ENCODE measurements at places on chromosomes 12 and 14. TPM values are rescaled to one million over a fixed set of nuclear protein-coding genes. Genes with fewer than 3 reads are reported as not detected.
A peak's percentile ranks its signal among the peaks of the same experiment; 100 is the strongest.

GRCh38 chr12:113439606-113440030 is 17.4 kb downstream of the SDSL start:
- peak; percentile 31 for DNase-seq

DNA sequence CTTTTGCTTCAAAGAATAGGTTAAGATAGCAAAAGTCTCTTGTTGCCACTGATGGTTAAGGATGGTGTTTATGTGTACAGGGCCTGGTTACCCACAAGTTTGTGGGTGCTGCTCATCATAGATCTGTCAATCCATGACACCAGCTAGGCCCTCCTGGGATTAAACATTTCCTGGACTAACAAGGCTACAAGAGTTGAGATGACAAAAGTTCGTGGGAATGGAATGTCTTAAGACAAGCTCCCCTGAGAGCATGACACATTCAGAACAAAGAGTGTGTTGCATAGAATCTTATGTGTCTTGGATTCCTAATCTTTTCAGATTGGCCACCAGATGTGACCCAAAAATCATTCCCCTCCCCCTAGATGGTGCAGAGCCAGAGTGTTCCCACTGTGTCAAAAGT is 592.5 kb upstream of the USP15 start:
- DNase-seq: no peak

- no peak for DNase-seq
These were observed 384.9 kb upstream of the FOXG1 start for GRCh38 chr14:28381656-28382055.

- no peak for DNase-seq
These were observed 52.8 kb downstream of the STXBP6 start for GRCh38 chr14:24996930-24997725.

Gene USP5
- total RNA-seq: 119 TPM

DNA sequence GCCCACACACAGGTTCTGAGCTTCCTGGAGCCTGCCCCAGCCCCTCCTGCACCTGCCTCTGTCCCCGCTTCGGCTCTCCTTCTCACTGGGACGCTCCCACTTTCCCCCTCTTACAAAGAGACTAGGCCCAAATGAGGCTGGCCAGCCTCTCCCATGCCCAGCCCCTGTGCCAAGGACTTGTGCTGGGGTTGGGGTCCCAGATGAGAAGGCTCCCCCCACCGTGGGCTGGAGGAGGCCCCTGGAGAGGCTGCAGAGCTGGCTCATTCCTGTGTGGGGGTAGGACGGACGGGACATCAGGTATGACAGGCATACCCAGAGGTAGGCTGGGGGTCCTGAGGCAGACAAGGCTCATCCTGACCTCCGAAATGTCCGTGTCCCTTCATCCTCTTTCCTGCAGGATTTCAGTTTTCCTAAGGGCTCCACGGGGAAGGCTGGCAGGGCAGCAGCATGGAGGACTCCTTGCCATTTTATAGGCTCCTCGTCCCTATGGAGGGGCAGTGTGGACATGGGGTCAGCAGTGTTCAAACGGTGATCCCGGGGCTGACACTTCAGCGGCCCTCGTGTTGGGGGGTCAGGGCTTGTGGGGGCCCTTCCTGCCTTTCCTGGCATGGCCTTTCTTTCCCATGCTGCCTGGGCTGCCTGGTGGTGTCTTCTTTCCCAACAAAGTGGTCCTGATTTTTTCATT is 49.1 kb upstream of the MEG3 start:
- DNase-seq: no peak

DNA sequence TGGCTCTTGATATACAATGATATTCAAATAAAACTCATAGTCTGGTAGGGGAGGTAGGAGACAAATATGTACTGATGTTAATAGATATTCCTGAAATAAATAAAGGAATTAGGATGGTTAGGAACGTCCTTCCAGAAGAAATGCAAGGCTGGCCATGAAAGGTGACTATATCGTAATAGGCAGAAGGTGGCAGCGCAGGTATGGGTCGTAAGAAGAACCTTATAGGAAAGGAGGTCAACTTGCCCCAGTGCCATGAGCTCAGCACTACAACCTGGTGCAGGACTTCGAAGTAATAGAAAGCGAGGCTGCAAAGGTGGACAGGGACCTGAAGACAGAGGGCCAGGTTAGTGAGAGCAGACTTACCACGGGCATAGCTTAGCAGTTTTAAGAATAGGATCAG is 55.3 kb upstream of the FGD4 start:
- no peak for DNase-seq

DNA sequence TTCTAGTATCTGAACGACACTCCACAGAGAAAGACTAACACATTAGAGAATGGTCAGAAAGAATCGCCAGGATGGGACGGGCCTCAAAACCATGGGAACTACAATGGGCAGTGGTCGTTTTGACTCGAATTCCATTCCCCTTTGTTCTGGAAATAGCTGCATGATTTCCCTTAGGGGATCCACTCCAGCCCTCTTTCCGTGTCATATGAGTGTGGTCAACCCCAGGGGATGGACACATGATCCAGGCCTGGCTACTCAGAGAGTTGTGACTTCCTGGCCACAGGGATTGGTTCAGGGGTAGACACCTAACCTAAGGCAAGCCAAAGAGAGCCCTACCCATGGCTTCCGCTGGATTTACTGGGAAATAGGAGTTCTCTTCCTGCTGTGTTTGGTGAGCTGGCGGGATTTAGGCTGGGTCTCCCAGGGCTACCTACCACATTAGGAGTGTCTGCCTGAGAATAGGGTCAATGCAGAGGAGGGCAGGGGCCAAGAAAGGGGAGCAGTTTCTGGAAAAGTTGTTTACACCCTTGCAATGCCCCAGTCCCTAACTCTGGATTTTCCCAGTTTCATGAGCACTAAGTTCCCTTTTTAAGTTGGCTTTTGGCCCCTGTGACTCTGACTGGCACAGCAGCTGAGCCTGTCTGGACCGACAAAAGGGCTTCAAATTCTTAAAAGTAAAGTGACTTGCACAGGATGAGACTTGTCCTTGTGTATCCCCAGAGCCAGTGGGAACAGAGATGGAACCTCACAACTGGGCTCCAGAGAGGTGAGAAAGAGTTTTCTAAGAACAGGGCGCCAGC is 28.1 kb upstream of the GPATCH2L start:
- DNase-seq: no peak

- DNase-seq: no peak
These were observed 3.5 kb upstream of the NFE2 start for GRCh38 chr12:54304187-54304810.

Gene SNX6
- 116 TPM for total RNA-seq

GRCh38 chr14:55071870-55072640 is 20.6 kb downstream of the MAPK1IP1L start:
- peak; percentile 94 for DNase-seq

- DNase-seq: peak; percentile 55
These were observed 24.1 kb downstream of the YAF2 start for GRCh38 chr12:42213954-42214426.

DNA sequence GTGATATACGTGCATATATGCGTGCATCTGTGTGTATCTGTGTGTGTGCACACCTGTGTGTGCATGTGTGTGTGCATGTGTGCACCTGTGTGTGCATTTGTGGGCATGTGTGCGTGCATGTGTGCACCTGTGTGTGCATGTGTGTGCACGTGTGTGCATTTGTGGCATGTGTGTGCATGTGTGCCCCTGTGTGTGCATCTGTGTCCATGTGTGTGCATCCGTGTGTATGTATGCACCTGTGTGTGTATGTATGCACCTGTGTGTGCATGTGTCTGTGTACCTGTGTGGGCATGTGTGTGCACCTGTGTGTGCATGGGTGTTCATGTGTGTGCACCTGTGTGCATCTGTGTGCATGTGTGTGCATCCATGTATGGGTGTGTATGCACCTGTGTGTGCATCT is 167.8 kb upstream of the SFSWAP start:
- DNase-seq: no peak

- DNase-seq: peak; percentile 98
These were observed 9.0 kb downstream of the ARHGDIB start for GRCh38 chr12:14952299-14952921.

DNA sequence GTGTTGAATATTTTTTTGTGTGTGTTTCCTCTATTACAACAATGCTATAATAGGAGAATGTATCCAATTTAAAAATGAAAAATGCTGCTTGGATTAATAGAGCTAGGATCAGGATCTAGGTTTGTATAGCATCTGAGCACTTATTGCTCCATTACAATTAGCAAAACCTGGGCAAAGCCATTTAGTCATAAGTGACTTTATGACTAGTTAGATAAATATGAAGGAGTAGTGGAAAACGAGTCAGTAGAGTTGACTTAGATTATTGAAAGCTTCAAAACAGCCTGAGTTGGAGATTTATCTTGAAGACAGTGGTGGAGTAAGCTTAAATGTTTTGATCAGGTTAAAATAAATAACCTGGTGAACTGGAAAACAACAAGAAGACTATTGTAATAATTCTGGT is 2.8 kb downstream of the MED21 start:
- DNase-seq: peak; percentile 15

Gene BAZ1A
- 43.6 TPM for total RNA-seq

GRCh38 chr14:60622210-60622916 is 26.9 kb downstream of the SIX1 start:
- peak; percentile 26 for DNase-seq

DNA sequence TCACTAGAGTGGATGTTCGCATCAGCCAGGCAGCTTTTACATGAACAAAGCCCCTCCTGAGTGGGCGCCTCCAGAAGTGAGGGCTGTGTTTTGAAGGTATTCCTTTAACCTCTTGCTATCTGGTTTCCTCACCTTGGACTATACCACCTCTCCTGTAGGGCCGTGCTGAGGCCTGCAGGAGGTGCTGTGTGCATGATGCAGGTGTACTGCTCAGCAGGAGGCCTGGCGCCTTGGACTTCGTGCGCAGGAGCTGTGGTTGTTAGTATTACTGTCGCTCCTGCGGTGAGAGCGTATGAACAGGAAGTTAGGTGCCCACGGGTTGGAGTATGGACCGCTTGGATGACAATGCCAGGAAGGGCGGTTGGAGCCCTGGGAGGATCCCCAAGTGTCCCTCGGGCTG is 130.7 kb downstream of the TSPAN9 start:
- no peak for DNase-seq

- DNase-seq: no peak
These were observed 159.9 kb upstream of the NOS1 start for GRCh38 chr12:117521346-117521745.

GRCh38 chr14:73264080-73264884 is 27.0 kb downstream of the PAPLN start:
- no peak for DNase-seq

- DNase-seq: peak; percentile 28
These were observed 12.1 kb downstream of the ZFHX2 start for GRCh38 chr14:23539248-23540140.

DNA sequence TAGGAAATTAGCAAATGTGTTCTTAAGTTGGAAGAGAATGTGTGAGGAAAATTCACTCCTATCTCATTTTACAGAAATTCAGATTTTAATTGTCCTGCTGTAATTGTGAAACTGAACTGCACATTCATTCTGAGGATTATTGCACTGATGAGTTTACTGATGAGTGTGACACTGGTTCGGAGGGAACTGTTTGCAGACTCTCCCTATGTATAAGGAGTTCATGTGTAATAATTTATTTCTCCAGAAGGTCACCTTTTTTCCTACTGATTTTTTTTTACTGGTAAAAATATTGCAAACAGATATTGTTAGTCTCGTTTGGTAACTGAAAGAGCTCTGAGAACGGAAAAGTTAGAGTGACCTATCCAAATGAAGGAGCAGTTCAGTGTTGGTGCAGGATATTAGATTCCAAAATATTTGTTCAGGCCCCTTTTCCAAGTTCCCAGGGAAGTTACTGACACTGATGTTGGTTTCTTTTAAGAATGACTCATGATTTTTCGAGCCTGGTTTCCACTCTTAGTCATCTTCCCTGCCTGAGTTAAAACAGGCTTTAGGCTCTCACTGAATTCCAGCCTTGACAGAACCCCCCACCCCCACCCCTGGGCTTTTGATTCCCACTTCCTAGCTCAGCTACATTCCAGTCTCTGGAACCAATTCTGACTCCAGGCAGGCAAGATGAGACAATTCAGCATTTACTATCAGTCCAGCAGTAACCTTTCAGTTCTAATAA is 18.4 kb downstream of the ANO6 start:
- DNase-seq: peak; percentile 98

DNA sequence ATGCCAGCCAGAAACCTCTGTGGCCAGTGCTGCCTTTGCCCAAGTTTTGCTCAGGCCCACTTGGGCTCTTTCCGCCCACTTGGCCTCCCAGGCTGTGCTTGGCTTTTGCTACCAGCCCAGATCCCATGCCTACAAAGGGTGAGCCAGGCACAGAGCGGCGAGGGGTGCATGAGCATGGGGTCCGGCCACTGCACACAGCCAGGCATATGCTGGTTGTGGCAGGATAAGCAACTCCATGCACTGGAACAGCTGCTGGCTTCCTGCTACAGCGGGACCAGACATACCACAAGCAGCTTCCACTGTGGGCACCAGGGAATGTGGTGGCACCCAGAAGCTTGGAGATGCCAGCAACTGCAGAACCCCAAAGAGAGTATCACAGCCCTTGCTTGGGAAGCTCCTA is 45.7 kb upstream of the PRPF39 start:
- DNase-seq: no peak

- DNase-seq: peak; percentile 50
These were observed 105.0 kb upstream of the PRB2 start for GRCh38 chr12:11500188-11500860.

DNA sequence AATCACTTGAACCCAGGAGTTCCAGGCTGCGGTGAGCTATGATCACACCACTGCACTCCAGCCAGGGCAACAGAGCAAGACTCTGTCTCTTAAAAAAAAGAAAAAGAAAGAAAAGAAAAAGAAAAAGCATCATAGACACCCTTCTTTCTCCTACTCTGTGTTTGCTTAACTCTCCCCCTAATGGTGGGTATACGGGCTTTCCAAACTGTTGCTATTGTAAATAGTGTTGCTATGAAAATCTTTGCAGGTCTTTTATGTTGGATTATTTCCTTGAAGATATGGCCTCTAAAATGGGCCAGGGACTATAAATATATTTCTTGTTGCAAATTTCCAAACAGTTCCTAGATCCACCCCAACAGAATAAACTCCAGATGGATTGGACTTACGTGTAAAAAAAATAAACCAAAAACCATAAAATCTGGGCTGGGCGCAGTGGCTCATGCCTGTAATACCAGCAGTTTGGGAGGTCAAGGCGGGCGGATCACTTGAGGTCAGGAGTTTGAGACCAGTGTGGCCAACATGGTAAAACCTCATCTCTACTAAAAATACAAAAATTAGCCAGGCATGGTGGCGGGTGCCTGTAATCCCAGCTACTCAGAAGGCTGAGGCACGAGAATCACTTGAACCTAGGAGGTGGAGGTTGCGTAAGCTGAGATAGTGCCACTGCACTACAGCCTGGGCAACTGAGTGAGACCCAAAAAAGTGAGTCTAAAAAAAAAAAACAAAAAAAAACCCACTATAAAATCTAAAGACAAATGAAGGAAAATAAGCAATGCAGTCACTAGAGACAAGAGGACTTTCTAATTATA is 25.9 kb downstream of the NFKBIA start:
- no peak for DNase-seq

GRCh38 chr14:60164404-60164711 is 840 bp downstream of the DHRS7 start:
- no peak for DNase-seq

All from IMR-90 (cell line).